ENCODE measurements at places on chromosomes 4 and X. TPM values are rescaled to one million over a fixed set of nuclear protein-coding genes. Genes with fewer than 3 reads are reported as not detected.

- DNase-seq, result no peak
Observed at GRCh38 chr4:16764622-16765021, 133.8 kb downstream of the LDB2 start.

DNA sequence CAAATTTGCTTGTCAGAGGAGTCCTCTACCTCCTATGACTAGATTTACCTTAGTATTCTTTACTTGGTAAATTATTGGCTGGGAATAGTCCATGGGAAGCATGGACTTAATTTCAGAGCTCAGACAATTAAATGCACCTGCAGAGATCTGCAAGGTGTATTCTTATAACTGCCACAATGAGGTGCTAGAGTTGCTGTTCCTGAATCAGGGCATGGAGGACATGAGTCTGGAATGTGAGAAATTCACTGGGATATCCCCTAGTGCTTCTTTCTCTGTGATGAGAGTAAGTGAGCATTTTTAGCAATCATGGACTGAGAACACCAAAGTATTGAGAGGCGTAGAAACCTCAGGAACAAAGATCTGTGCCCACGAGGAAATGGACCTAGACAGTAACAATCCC, 32.9 kb upstream of the GRID2 start:
- DNase-seq, result peak; percentile 26

GRCh38 chrX:154426916-154427770, 1.3 kb upstream of the ATP6AP1 start:
- no peak for DNase-seq

GRCh38 chr4:106624671-106625070, 256.1 kb upstream of the GIMD1 start:
- no peak for DNase-seq

Gene KLB
- total RNA-seq, result not detected

Gene ENAM
- total RNA-seq, result 3.3 TPM

Gene PSAPL1
- not detected for total RNA-seq

Gene NLGN4X
- 0.94 TPM for total RNA-seq

Gene SSX4B
- not detected for total RNA-seq
